Activated naive CD4-positive, alpha-beta T cell treated with anti-CD3 and anti-CD28 coated beads for 36 hours (primary cell): ENCODE measurements at places on chromosomes 6 and 20.

DNA sequence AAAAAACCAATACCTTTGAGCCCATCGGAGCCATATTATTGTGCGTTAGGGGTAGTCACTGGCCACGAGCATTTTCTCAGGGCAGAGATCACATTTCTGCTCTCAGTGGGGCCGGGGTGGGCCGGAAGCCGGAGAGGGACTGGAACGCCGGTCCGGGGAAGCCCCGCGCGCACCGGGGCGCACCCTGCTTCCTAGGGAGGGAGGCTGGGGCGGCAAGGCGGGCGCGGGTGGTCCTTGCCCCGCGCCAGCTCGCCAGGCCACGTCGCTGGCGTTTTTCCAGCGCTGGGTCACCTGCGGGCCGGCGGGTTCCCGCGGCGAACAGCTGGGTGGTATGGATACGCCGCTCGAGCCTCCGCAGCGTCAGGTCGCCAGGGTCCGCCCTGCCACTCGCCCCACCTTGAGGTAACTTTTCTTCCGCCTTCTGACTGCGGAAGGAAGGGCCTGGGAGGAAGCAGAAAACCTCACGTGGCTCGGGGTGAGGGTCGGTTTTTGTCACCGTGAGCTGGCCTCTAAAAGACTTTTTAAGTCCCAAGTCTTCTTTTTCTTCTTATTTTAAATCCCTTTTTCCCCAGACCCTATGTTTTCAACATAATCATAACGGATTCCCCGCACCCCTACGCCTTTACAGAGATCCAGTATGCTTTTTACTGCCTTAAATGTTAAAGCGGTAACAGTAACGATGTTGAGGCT is 2.7 kb upstream of the EEF1A1 start:
- peak; percentile 88 for DNase-seq

DNA sequence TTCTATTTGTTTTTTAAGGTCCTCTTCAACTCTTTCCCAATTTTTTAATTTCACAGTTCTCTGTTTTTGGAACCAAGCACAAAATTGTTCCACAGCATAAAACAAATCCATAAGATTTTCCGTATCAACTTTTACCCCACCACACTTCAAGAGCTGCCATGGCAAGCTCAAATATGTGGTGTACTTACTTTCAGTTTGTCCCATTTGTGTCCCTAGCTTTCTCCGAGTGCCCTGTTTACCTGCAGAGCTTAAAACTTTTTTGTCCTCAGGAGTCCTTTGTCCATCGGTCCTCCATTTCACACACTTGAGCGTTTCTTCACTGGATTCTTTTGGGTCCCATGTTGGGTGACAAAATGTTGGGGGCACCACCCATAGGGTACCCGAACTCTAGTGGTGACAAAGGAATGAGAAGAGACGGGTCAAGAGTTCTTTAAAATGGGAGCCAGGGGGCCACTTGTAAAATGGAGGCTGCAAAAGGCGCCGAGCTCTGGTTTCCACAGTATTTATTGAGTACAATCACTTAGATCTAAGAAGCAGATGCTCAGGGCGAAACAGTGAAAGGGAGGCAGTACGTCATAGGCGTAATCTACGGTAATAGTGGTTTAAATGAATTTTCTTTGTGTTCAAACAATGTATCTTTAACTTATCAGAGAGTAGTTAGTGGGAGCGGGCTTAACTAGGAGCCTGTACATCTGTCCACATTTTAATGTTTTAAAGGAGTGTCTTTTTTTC is 39.8 kb upstream of the SERINC1 start:
- DNase-seq = no peak

DNA sequence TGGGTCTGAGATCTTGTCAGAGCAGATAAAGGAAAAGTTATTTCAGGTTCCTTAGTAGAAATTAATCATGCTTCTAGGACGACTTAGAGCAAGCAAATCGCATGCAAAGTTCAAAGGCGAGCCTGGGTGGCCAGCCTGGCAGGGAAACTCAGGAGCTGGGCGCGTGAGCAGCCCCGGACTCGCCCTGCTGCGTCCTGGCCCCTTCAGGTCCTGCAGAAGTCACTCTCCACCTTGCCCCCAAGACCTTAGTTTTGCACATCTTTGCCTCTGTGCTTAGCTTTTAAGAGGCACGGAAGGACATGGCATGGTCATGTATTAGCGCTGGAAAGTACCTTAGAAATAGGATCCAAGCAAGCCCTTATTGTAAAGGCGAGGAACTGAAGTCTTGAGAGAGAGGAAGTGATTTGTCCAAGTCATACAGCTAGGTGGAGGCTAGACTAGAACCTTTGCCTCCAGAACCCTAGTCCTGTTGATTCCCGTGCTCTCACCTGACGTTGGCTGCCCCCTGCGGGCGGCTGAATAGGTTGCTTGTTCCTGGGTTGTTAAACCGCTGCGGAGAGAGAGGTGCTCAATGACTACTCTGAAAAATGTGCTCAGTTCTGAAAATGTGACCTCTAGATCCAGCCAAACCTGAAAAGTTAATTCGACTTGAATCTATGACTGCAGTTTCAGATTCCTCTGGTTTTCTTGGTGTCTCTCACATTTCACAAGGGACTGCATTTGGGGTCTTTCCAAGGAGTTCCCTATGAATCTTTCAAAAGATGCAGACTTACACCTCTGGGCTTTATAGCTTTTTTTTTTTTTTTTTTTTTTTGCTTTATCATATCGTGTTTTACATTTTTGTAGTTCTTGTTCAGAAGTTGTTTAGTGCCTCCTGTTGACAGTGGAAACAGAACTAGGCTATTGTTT is 2.7 kb downstream of the MYB start:
- DNase-seq = peak; percentile 92

- DNase-seq = no peak
Measured at GRCh38 chr6:24249926-24250325, 107.9 kb downstream of the DCDC2 start.

- DNase-seq = no peak
Measured at GRCh38 chr20:60116128-60116909, 158.1 kb downstream of the CDH26 start.

- DNase-seq = no peak
Measured at GRCh38 chr20:43554369-43554768, 4.5 kb upstream of the SGK2 start.

DNA sequence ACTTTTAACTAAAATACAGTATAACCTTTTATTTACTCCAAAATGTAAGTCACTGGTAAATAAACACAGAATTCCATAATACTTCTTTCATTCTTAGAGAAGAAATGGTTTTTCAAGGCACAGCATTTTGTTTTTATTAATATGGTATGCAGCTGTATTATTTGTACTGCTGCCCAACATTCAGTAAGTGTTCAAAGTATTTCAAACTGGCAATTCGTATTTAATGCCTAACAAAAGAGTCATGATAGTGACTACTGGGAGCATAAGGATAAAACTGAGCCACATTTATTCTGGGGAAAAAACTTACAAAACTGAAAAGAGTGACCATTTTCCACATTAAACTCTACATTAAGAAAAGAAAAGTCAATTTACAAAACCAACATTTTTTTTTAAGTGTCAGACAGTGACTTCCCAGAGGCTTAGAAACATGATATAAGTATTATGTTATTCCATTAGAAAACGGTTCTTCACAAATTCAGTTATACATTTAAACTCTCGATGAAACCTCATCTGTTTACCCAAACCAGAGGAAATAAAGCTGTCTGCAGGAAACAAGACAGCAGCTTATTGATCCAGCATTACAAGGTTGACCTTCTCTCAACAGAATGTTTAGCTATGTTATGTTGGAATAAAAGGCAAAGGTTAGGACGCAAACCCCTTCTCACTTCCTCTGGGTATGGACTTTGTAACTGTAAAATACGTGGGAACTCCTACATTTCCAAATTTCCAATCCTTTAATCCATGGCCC is 24.3 kb downstream of the EPB41L2 start:
- DNase-seq = no peak

DNA sequence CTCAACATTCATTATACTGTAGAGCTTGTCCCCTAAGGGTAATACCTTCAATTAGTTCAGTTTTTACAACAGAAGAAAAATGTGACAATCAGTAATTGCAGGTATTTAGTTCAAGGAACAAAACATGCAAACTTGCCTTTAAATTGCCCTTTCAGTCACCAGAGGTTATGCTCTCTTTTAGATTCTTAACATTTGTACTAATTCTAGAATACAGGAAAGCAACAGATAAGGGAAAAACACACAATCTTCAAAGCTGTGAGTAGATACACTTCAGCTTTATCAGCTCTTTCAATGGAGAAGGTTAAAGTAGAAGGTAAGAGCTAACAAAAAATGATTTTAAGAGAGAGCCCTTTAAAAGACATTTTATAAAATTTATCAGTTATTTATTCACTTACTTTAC is 173.1 kb downstream of the HS3ST5 start:
- no peak for DNase-seq

DNA sequence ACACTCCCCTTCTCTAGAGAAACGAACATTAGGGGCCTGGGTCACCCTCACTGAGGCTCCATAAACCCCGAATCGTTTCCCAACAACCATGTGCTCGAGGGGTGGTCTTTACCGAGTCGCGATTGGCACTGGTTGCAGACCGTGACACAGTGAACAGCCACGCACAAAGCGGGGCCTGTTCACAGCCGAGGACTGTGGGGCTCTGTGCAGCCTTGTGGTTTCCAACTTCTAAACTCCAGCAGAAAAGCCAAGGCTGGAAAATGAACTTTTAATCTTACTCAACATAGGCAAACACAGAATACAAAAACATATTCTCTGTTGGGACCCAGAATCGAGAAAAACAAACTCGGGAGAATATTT is 19.0 kb downstream of the RRBP1 start:
- no peak for DNase-seq
